Left forelimb (tissue), 1 donor: ENCODE measurements at places on chromosomes 2 and 18.

DNA sequence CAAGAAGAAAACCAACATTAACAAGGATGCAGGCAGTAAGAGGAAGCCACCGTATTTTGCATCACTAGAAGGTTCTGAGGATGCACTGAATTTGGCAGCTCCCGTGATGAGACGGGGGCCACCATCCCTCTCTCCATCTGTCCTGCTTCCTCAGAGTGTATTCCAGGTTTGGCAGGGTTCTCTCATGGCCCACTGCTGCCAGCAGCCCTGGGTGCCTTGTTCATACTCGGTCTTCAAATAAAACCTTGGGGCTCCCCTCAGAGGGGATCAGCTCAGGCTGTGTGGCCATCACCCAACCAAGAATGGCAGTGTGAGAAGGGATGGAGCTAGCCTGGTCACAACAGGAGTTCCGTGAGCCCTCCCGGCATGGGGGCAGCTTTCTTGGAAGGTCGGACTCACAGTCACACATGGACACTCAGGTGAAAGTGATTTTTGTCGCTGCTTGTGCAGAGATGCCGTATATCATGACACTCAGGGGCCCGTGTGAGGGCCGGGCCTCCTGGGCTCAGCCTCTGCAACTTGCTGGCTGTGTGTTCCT, 12.8 kb upstream of the MBP start:
- no peak for DNase-seq

GRCh38 chr18:39500306-39500705, 1934.7 kb upstream of the CELF4 start:
- DNase-seq: no peak

DNA sequence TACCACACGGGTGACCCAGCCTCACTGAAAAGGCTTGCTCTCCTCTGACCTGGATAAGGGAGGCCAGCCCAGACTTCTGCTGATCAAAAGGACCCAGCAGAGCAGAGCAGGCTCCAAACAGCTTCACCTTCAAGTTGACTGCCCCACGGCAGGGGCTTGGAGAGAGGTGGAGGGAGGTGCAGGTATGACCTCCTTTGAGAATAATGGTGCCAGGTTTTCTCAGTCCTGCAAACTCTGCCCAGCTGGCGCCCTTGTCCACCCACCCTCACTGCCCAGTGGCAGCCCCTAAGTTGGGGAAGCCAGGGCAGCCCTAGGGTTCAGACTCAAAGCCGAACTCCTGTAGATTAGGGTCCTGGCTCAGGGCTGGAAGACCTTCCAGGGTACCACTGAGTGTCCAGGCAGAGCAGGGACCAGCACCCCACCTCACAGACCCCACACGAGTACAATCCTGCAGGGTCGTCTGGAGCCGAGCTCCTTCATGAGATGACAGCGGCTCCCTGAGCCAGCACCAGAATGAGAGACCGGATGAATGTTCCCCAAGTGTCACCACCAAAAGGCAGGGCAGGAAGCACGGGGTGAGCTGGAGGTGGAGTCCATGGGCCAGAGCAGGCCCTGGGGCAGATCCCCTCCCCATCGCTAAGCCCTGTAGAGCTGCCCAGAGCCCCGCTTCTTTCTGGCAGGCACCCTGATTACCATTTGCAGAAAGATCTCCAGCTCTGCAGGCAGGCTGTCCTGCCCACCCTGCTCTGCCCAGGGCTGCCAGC, 3.6 kb upstream of the GPC1 start:
- DNase-seq: peak; percentile 50

- DNase-seq: no peak
These were observed 150.3 kb downstream of the UBR3 start for GRCh38 chr2:169977530-169977929.

DNA sequence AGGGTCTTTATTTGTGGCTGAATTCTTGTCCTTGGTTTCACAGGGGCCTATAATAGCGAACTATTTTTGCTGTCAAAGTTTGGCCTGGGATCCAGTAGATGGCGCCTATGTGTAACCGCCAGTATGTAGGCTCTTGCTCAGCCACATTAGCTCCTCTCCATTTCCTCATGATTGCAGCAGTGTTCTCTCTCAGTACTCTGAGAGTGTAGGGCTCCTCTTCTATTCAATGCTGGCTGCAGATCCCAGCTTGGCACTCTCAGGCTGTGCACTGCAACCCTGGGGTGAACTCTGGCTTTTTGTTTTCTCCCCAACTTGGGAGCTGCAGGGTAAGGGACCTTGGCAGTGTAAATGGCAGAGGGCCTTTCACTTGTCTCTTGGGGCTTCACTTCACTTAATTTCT, 344.6 kb upstream of the CHAC2 start:
- no peak for DNase-seq

DNA sequence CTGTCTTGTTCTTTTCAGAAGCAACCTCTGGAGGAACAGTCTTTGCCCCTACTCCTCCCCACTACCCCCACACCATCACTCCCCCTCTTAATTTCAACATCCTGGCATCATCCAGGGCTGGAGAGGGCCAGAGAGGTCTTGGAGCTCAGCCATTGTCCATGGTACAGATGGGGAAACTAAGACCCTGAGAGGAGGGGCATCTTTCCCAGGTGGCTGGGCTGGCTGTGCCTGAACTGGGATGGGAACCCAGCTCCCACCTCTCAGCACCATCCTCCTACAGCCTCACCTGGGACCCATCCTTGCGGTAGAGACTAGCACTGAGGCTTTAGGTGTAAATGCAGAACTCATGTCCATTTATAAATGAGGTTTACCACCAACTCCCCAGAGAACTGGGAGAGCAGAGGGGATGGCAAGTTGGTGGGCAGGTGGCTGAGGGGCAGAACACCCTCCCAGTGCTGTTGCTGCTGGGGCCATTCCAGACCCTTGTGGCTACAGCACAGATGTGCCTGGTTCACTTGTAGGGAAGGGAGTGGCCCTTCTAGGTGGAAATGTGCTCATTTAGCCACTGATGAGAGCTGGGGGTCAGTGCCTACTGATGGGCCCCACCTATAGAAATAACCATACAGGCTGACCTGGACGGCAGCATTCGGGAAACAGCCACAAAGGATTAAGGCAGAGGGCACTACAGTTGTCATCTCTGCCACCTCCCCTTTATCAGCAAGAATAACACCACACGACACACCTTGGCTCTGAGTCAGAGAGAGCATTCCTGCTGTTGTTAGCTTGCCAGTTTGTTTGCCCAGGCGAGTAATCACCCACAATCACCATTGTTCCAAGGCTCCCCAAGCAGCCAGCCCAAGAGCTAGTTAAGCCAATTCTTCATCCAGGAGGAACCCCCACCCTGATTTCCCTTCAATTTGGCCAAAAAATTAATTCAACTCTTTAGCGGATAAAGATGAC, 2.1 kb downstream of the MLPH start:
- no peak for DNase-seq

- DNase-seq: no peak
These were observed 191.2 kb downstream of the SPAG16 start for GRCh38 chr2:213475433-213475832.

DNA sequence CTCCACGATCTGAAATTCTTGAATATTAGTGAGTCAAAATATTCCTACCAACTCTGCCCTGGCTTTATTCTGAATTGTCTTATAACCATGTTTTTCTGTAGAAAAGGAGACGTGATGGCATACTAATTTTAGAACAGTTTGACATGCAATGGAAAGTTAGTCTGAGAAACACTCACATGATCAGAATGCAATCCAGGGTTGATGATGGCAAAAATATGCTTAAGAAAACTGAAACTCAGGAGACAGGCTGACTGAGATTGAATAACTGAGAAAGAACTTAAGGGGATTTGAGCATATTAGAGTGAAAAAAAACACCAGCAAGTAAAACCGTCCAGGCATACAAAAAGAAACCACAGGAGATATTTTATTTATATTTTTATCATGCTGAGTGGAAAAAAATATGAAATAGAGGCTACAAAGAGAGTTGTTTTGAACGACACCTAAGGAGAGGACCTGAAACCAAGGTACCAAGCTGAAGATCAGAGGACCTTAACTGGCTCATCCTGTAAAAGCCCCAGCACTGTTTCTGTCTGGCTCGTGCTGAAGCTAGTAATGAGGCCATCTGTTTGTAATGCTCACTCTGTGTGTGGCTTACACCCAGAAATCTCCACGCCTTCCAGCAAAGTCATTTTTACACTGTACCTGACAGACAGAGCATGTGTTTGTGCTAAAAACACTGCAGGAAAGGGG, 437.2 kb upstream of the PKDCC start:
- DNase-seq: peak; percentile 66

- DNase-seq: no peak
These were observed 144.7 kb downstream of the RNF144A start for GRCh38 chr2:7061921-7062320.

GRCh38 chr2:127618551-127619202, 27.3 kb upstream of the GPR17 start:
- peak; percentile 55 for DNase-seq

- no peak for DNase-seq
These were observed 11.1 kb downstream of the TRAPPC8 start for GRCh38 chr18:31931886-31932240.

DNA sequence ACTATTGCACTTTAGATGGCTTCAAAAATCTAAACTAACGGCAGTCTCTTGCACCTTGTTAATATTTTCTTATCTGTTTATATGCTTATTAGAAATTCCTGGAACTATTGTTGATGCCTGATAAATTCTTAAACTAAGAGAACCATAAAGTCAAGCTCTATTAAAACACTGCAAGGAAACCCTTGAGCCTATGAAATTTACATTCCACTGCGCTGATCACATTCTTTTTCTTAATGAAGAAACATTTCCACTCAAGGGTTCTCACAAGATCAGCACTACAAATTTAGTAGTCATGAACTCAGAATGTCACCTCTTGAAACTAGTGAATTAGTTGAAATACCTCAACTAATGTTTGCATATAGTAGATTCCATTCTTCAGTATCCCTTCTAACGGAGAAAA, 331.8 kb upstream of the SLC8A1 start:
- no peak for DNase-seq

- DNase-seq: no peak
These were observed 741 bp upstream of the GCKR start for GRCh38 chr2:27495840-27496356.

DNA sequence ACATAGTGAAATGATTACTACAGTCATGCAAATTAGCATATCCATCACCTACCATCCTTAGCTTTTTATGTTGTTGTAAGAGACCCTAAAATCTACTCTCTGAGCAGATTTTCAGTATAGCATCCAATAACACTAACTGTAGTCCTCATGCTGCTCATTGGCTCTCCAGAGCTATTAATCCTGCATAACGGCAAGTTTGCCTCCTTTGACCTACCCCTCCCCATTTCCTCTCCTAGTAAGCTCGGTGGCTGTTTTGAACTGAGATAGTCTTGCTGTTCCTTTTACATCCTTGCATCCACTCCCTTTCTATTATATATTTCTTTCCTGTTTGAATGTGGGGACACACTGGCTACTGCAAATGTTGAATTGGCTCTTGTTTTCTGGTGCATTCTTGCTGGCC, 481.5 kb downstream of the TSN start:
- no peak for DNase-seq

DNA sequence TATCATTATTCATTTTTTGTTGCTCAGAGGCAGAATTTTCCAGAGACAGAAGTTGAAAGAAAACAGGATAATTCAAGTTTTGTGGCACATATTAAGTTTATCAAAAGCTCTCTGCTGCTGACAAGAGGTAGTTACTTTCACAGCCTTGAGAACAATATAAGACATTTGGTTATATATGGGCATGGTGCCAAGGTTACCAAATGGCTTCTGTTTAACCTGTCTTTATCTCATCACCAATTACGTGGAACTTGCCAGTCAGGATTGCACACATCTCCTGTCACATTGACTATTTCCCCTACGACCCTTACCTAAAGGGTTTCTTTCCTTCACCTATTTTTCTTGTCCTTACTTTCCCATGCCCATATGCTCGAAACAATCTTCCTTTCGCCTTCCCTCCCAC, 35.9 kb downstream of the KLF7 start:
- DNase-seq: no peak

DNA sequence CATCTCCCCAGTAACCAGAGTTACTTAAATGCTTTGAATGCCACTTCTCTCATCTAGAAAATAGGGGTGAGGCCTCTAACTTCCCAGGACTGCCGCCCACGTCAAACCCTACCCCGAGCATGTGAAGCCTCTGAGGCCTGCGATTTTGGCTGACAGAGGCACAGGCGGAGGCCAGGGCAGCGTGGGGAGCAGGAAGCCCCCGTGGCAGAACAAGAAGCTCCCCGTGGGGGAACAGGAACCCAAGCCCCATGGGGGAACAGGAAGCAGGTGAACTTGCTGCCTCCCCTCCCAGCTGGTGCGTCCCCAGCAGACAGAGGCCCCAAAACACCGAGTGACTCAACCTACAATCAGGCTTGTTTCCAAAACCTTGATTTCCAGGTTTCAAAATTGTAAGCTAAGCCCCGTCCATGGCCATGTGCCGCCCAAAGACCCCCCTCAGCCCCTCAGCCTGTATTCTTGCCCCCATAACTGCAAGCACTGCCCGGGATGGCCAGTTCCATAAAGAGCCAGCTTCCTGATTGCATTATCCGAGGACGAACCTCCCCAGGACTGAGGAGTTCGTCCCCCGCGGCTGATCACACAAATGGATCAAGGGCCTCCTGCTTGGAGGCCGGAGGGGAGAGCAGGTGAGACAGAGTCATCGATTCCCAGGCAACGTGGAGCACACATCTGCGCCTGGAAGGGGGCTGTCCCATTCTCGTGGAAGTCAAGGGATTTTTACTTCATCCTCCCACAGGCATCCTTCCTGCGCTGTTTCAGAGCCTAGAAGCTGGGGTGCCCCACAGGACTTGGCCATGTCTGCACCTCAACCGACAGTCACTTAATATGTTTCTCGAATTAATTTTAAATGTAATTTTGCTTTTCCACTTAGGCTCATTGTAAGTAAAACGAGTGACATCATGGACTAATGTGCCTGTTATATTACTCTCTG, 36.3 kb upstream of the CTDP1 start:
- DNase-seq: peak; percentile 55

GRCh38 chr2:230898713-230899091, 26.3 kb downstream of the GPR55 start:
- peak; percentile 23 for DNase-seq

DNA sequence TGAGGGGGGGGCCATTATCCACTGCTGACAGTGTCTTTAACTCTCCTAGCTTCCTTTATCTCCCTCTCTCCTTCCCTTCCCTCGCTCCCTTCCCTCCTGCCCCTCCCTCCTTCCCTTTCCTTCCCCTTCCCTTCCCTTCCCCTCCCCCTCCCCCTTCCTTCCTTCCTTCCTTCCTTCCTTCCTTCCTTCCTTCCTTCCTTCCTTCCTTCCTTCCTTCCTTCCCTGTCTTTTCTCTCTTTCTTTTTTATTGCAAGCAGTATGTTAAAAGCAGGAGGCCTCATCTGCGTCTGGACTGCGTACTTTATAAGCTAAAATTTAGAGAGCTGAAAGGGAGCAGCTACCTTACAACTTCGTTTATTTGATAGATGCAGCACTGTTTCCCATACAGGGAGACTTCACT, 105.7 kb upstream of the PXDN start:
- DNase-seq: no peak

DNA sequence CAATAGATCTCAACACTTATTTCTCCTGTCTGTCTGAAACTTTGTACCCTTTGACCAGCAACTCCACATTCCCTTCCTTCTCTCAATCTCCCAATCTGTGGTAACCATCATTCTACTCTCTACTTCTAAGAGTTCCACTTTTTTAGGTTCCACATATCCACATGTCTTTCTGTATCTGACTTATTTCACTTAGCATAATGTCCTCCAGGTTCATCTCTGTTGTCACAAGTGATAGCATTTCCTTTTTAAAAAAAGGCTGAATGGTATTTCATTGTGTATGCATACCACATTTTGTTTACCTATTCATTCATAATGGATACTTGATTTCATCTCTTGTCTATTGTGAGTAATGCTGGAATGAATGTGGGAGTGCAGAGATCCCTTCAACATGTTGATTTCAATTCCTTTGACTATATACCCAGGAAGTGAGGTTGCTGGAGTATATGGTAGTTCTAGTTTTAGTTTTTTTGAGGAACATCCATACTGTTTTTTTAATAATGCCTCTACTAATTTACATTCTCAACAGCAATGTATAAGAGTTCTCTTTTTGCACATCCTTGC, 18.8 kb upstream of the MMADHC start:
- no peak for DNase-seq
